Trophoblast cell (in vitro differentiated cells and primary cell): ENCODE measurements at places on chromosomes 7 and 10.

DNA sequence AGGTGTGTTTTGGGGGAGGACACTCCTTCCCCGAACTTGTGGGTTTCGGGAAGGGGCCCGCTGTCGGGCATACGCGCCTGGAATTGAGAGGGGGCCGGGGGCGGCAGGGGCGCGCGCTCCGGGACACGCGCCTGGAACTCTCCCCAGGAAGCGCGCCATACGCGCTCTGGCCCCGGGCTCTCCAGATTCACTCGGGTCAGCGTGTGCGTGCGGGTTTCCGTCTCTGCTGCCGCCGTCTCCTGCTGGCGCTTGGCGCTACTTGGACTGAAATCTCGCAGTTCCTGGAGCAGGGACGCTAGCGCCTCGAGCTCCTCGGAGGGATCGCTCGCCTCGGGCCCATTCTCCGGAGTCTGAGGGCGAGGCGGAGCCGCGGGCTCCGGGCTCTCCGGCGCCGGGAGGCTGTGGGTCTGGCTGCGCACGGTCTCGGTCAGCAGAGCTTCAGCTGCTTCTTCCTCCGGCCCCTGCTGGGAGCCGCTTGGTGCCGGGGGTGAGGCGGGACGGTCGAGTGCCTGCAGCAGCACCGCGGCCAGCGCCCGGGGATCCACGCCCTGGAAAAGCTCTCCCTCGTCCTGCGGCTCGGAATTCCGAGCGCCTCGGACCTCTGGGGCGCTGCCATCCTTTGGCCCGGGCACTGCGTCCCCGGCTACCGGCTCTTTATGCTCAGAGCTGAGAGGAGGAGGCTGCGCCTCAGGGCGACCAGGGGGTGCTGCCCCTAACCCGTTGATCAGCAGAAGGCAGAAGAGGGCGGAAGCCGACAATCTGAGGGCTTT, 1.1 kb downstream of the VGF start:
- peak overlapping the region; percentile 65 for H3K4me3 ChIP-seq
- H3K4me1 ChIP-seq = peaks cover 75% of the 10 kb centered on the region
- peak overlapping the region; percentile 45 for H3K27ac ChIP-seq
- peaks cover 9% of the 10 kb centered on the region for H3K27me3 ChIP-seq

GRCh38 chr7:32147546-32148268, 77.5 kb upstream of the PDE1C start:
- H3K4me3 ChIP-seq = no peak overlapping the region
- H3K27me3 ChIP-seq = no peaks in the 10 kb centered on the region
- H3K4me1 ChIP-seq = no peaks in the 10 kb centered on the region

DNA sequence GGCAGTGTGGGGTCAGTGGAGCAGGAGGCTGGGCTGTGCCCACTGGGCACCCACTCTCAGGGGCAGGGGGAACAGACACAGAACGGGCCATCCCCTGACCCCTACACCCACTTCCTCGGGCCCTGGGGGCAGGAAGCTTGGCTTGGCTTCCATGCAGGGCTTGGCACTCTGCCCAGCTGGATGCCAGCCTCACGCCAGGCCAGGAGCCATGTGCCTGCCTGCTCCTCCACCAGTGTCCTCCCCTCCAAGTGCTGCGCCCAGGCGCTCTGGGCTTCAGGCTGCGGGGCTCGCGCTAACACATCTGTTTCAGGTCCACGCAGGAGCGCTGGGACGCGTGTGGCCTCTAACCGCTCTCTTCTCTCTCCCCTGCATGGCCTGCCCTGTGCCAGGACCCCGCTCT, 12.7 kb downstream of the LDB3 start:
- no peak overlapping the region for H3K27ac ChIP-seq
- peaks cover 3% of the 10 kb centered on the region for H3K4me1 ChIP-seq
- no peaks in the 10 kb centered on the region for H3K36me3 ChIP-seq
- H3K4me3 ChIP-seq = no peak overlapping the region
- H3K27me3 ChIP-seq = no peaks in the 10 kb centered on the region
- DNase-seq = no peak

DNA sequence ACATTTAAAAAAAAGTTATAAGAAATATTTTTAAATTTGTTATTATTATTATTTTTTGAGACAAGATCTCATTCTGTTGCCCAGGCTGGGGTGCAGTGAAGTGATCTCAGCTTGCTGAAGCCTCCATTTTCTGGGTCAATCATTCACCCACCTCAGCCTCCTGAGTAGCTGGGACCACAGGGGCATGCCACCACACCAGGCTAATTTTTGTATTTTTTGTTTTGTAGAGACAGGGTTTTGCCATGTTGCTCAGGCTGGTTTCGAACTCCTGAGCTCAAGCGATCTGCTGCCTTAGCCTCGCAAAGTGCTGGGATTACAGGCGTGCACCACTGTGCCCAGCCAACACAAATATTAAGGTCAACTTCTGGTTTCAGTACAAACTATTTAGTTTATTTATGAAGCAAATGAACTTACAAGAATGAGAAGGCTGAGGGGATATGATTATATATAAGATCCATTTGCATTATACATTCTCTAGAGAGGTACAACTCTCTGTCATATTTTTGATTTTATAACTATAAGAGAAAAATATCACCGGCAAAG, 45.9 kb upstream of the FAM133B start:
- no peaks in the 10 kb centered on the region for H3K27me3 ChIP-seq
- H3K36me3 ChIP-seq = no peaks in the 10 kb centered on the region
- no peak overlapping the region for H3K4me3 ChIP-seq

DNA sequence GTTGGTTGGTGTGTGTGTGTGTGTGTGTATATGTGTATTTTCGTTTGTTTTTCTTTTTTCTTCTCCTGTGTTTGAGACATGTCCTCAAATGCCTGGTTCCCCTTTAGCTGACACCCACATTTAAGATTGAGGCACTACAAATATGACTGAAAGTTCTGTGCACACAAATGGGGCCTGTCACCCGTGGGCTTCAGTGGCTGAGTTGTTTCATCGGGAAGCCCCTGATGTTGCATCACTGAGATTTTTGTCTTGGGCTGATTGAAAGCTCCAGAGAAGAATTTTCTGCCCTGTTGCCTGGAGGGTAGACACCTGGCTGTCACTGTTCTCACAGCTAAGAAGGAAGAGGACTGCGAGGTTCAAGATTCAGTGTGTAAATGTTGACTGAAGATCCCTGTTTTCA, 283.8 kb upstream of the C7orf33 start:
- no peak overlapping the region for H3K4me3 ChIP-seq
- no peaks in the 10 kb centered on the region for H3K36me3 ChIP-seq
- DNase-seq = no peak
- no peak overlapping the region for H3K27ac ChIP-seq
- H3K27me3 ChIP-seq = no peaks in the 10 kb centered on the region

DNA sequence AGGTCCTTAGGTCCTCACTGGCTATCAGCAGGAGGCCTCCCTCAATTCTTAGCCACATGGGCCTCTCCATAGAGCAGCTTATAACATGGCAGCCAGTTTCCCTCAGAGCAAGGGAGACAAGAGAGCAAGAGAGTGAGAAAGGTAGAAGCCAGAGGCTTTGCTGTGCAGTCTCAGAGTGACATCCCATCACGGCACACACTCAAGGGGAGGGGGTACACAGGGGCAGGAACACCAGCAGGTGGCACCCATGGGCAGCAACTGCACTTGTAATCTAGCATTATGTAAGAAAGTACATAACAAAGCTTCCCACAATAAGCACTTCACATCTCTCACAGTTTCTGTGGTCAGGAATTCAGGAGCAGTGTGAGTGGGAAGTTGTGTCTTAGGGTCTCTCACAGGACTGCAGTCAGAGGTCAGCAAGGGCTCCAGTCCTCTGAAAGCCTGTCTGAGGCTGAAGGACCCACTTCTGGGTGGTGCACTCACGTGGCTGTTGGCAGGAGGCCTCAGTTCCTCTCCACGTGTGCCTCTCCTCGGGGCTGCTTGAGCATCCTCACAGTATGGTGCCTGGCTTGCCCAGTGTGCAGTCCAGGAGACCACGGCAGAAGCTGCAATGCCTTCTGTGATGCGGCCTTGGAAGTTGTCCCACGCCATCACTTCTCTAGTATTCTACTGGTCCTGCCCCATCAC, 159.4 kb downstream of the OAT start:
- H3K27ac ChIP-seq = no peak overlapping the region
- H3K36me3 ChIP-seq = no peaks in the 10 kb centered on the region
- H3K27me3 ChIP-seq = no peaks in the 10 kb centered on the region
- DNase-seq = no peak
